Pulmonary artery endothelial cell (primary cell): ENCODE measurements at places on chromosomes 16 and 17.
A peak's percentile ranks its signal among the peaks of the same experiment; 100 is the strongest.

DNA sequence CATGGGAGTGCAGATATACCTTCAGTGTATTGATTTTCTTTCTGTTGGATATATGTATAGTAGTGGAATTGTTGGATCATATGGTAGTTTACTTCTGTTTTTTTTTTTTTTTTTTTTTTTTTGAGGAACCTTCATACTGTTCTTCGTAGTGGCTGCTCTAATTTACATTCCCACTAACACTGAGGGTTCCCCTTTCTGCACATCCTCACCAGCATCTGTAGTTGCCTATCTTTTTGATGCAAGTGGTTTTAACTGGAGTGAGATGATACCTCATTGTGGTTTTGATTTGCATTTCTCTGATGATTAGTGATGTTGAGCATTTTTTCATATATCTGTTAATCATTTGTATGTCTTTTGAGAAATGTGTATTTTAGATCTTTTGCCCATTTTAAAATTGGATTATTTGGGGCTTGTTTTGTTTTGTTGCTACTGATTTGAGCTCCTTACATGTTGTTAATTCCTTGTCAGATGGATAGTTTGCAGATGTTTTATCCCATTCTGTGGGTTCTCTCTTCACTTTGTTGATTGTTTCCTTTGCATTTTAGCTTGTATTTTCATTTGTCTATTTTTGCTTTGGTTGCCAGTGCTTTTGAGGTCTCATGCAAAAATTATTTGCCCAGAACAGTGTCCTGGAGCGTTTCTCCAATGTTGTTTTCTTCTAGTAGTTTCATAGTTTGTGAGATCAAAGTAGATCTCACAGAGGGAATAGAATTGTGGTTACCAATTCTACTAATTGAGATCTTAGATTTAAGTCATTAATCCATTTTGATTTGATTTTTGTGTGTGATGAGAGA, 25.0 kb upstream of the BCAS3 start:
- no peak for DNase-seq

DNA sequence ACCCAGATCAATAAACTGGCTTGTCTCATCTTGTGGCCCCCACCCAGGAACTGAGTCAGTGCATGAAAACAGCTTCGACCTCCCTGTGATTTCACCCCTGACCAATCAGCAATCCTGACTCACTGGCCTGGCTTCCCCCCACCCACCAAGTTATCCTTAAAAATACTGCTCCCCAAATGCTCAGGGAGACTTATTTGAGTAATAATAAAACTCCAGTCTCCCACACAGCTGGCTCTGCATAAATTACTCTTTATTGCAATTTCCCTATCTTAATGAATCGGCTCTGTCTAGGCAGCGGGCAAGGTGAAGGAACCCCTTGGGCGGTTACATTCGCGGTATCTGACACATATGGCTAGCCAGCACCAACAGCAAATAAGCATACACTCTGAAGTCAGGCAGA, 9.8 kb upstream of the RABEP1 start:
- DNase-seq: no peak

GRCh38 chr17:55263569-55264277, 1.0 kb upstream of the HLF start:
- no peak for DNase-seq

- no peak for DNase-seq
Measured at GRCh38 chr17:1104222-1104621, 75.6 kb downstream of the ABR start.

DNA sequence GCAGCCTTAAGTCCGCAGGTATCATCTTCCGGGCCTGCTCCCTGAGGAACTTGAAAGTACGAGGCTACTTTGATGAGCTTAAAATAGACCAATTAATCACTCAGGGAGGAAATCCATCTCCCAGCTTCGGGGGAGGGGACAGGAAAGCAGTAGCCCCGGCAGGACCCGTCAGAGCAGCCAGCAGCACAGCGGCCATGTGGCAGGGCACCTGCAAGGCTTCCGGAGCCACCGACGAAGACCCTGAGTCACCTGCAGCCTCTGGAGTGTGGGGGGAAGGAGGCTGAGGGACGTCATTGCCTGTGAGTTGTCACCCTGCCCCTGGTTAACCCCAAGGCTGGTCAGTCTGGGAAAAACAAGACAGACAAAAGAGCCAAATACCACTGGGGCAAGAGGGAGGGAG, 4.4 kb upstream of the CYB561 start:
- DNase-seq: peak; percentile 73

GRCh38 chr16:57541754-57542435, 548 bp upstream of the ADGRG5 start:
- no peak for DNase-seq

- DNase-seq: no peak
Measured at GRCh38 chr16:86064431-86065250, 165.7 kb downstream of the IRF8 start.

DNA sequence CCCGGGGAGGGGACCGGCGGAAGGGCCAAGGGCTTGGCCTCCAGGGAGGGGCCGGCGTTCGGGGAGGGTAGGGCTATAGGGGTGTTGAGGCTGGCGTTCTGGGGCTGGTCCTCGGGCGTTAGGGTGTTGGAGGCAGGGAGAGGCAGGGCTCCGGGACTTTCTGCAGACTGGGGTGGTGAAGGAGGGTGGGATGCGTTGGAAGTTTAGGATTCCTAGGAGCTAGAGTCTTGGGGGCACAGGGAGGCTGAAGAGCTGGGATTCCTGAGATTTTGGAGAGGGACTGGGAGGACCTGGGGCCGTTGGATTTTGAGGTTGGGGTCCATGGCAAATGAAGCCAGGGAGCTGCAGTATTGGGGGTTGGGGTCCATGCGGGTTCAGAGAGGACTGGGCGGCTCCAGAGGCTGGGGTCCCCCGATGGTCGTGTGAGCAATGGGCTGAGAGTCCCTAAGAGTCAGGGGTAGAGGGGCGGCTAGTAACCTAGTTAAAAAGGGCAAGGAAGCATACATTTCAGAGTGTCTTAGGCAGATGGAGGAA, 740 bp downstream of the NFATC2IP start:
- no peak for DNase-seq

- DNase-seq: no peak
Measured at GRCh38 chr17:77440560-77440981, 299.8 kb downstream of the SEC14L1 start.

DNA sequence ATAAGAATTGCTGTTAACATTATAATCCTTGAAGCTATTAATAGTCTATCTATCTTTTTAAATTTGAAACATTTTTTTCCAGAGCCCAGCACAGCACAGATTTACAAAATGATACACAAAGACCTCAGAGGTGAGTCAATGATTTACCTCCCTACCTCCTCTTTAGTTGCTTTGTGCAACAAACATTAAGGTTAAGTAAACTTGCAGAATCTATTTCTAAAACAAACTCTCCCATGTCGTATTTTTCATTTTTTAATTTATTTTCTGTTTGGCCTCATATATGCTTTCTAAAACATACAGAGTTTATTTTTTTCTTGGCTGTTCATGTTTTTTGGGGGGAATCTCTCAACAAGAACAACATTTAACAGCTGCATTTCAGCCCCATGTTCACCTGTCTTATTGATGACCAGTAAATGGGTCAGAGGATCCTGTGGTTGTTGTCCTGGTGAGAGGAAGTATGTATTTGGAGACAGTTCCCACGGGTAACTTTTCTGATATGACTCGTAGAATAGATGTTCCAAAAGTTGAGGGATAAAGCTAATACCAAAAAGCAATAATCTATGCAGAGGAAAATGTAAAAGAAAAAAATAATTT, 42.6 kb downstream of the ABCA9 start:
- DNase-seq: no peak

GRCh38 chr17:17696085-17696484, 14.8 kb downstream of the RAI1 start:
- DNase-seq: no peak

- DNase-seq: no peak
Measured at GRCh38 chr16:54577651-54578128, 291.1 kb upstream of the IRX3 start.

GRCh38 chr17:50783193-50783660, 15.9 kb upstream of the ANKRD40CL start:
- DNase-seq: peak; percentile 40

- no peak for DNase-seq
Measured at GRCh38 chr17:77566151-77566550, 392.4 kb upstream of the TNRC6C start.

DNA sequence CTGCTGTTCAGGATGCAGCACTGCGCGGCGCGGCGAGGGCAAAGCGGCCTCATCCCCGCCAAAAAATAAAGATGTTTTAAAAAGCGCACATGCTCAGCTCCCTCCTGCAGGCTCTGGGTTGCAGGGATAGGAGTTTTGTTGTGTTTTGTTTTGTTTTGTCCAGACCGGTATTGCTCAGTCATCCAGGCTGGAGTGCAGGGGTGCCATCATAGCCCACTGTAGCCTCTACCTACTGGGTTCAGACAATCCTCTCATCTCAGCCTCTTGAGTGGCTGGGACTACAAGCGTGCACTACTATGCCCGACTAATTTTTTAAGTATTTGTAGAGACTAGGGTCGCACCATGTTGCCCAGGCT, 636 bp downstream of the WWOX start:
- DNase-seq: no peak

GRCh38 chr16:29989111-29989858, 6.1 kb downstream of the HIRIP3 start:
- DNase-seq: no peak

DNA sequence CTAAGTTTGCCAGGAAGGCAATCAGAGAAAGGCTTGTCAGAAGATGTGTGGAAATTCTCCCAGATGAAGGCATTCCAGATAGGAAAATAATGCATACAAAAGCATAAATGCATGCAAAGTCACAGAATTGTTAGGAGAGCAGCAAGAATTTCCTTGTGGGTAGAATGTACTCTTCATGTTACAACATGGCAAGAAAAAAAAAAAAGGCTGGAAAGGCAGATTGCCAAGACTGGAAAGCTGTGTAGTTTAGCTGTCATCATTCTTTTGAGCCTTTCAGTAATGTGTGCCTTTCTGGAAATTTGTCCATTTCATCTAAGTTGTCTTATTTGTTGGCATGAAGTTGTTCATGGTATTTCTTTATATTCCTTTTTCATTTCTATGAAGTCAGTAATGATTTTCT, 71.0 kb upstream of the EFCAB3 start:
- no peak for DNase-seq

- DNase-seq: no peak
Measured at GRCh38 chr17:72380120-72380519, 259.3 kb downstream of the SOX9 start.

DNA sequence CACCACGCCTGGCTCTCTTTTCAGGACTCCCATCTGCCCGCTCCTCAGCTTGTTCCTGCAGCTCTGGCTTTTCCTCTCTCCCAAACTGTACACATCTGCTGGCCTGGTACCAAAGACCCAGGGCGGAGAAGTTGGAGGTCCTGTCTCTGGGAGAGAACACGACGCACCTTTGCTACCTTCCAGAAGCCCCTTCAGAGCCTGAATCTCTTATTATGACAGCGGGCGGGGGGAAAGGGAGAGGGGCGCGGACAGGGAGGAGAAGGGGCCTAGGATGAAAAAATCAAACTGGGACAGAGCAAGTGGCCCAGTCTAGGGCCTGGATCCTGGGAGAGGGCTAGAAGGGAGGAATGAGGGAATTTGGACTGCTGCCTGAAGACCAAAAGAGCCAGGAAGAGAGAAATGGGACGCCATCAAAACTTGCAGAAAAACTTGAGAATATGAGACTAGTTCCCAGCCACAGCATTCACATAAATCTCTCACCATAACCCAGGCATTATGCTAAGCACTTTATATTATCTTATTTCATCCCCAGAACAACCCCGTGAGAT, 2.5 kb upstream of the PER1 start:
- no peak for DNase-seq

- no peak for DNase-seq
Measured at GRCh38 chr16:70747703-70748631, 53.0 kb downstream of the VAC14 start.

DNA sequence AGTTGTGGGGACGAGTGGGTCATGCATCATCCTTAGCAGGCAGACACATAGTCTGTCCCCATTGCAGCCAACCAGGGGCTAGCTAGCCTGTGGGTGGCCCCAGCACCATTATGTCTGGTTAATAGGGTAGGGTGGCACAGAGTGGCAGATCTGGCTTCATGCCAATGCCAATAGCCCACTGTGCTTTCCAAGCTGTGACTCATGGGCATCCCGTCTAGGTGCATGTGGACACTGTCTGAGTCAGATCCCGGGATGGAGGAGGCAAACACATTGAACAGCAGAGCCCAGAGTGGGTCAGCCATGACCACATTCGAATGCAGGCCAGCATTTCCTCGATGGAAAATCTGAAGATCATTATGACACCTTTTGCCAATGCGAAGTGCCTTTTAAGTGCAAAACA, 2.5 kb downstream of the HS3ST2 start:
- no peak for DNase-seq

GRCh38 chr17:67624886-67625656, 92.7 kb upstream of the NOL11 start:
- no peak for DNase-seq

DNA sequence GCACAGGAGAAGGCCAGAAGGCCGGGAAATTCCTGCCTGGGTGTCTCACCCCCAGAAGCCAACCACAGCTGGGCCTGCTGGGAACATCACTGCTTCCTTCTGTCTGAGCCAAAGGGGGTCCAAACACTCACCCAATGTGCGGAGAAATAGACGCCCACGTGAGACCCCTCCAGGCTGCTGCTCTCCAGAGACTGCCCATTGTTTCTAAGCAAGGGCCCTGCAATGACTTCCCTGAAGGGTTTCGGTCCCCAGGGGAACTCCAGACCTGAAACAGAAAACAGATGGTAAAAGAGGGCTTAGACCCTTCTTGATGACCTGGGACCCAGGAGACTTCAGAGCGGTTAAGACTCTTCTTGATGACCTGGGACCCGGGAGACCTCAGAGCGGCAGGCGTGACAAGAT, 41.3 kb downstream of the MRM3 start:
- no peak for DNase-seq

DNA sequence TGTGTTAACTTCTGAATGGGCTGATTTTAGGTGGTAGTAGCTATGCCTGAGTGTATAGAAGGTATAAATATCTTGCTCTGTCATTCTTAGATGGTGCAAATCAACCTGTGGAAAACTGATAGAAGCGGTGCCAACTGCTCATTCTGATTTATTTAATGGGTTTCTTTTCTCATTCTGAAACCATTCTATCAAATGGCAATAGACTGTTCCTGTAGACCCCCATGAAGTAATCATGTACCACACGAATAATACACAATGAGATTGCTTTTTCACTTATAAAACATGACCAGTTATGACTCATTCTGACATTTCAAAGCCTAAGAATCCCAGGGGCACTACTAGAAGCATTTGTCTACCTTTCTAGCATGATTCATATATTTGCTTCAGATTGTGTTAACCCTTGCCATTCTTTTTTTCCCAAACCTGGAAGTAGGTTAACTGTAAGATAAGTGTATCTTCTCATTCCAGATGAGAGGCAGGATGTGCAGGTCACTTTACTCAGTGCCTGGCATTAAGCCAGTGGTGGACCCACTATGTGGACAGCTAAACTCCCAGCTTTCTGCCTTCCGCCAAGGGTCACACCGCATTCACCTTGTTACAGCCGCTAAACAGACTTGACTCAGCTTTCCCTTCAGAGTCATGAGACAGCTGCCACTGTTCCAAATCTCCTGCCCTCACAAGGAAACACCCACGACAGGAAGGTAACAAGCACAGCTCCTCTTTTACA, 16.4 kb upstream of the SLC16A11 start:
- DNase-seq: peak; percentile 100
